GM23338 (cell line): ENCODE measurements at places on chromosomes 5 and 9. TPM values are rescaled to one million over a fixed set of nuclear protein-coding genes. Genes with fewer than 3 reads are reported as not detected.

Gene PALM2AKAP2
- total RNA-seq = 7.9 and 8.3 TPM in 2 replicates

Gene TLX3
- 0.83 TPM in 1 of 2 replicates, not detected in the other for total RNA-seq

DNA sequence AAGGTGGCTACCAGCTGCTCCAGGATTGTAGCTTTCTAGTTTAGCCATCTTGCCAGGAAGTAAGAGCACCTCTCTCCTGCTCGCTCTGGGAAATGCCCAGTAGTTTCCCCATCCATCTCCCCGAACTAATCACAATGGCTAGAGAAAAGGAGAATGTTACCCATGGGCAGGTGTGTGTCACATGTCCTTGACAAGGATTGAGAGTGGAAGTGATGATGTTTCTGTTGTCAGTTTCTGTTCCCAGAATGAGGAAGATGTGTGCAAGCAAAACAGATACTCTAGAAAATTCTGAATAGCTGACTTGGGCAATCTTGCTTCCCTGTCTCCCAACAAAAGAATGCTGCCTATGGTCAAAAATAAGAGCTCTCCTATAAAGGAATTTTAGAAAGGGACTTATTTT is 429.5 kb downstream of the EBF1 start:
- no peak for DNase-seq

GRCh38 chr5:170337045-170337733 is 39.6 kb upstream of the LCP2 start:
- DNase-seq = no peak

- DNase-seq = no peak
These were observed 27.9 kb downstream of the PCDH1 start for GRCh38 chr5:141850244-141850768.

GRCh38 chr9:124116683-124117363 is 105.3 kb downstream of the LHX2 start:
- no peak for DNase-seq

DNA sequence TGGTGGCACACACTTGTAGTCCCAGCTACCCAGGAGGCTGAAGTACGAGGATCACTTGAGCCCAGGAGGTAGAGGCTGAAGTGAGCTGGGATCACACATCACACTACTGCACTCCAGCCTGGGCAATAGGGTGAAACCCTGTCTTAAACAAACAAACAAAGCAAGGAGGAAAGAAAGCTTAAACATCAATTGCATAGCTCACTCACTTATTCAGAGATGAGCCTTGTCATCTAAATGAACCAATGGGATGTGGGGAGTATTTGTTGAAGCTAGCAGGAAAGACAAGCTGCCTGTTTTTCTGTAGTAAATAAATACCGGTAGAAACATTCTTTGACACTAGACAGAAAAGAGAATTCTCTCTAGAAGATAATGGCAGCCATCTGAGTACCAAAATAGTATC is 161.0 kb upstream of the SLC12A2 start:
- no peak for DNase-seq

- DNase-seq = no peak
These were observed 56.7 kb upstream of the SLC44A1 start for GRCh38 chr9:105187781-105188180.

- DNase-seq = no peak
These were observed 54.5 kb downstream of the STK10 start for GRCh38 chr5:172133359-172134029.

DNA sequence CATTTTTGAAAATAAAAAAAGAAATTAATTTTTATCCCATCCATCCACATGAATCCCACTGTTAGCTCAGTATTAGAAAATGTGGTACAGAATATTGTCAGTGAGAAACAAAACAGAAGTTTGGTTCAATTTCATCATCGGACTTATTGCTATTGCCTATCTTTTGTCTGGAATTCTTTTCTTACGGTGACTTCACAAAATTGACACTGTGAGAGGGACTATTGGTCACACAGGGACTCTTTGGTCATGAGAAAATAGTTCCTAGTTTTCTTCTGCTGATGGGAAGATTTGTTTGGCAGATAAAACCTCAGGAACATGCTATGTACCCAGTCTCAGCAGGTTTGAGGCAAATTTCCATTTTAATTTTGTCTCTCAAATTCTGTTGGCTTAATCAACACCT is 186.2 kb upstream of the ELL2 start:
- no peak for DNase-seq

DNA sequence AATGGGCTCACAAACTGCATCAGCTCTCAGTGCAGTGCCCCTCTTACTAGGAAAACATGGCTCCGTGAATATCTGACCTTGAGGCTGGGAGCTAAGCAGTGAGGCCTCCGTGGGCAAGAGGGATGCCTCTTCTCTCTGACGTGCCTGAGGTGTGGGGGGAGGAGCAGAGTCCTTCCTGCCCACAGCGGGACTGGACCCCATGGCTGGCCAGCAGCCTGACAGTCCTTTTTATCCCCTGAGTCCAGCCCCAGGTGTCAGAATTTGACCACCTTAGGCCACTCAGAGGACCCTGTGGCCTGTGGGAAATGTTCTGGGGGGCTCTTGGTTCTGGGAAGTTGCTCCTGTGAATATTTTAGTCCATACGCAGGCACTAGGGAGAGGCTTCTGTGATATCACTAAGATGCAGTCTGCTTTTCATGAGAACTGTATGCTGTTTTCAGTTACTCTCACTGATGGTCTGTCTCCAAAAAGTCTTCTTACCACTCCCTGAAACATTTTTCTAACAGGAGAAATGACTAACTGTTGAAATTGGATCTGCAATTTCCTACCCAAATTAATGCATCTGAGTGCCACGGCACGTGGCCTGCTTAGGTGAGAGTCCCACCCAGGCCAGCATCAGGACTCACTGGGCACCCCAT is 23.4 kb downstream of the ANGPTL2 start:
- DNase-seq = no peak

GRCh38 chr5:148746826-148747535 is 79.4 kb upstream of the ADRB2 start:
- DNase-seq = no peak

DNA sequence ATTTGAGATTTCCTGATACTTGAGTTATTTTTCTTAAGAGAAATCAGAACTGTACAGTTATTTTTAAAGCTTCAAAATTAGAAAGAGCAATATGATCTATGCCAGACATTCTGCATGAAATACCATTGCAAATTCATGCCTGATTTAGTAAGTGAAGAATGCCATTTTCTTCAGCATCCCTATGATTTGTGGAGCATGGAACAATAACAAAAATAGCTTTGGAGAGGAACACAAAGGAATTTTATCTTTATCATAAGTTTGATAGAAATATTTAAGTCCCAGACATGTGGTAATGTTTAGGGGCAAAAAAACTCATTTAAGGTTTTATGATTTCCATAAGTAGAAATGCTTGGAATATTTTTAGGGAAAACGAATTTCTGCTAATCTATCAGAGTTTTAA is 1863.4 kb downstream of the EFNA5 start:
- DNase-seq = no peak
